ENCODE measurements at places on chromosomes 12 and 14. TPM values are rescaled to one million over a fixed set of nuclear protein-coding genes. Genes with fewer than 3 reads are reported as not detected.

GRCh38 chr12:51318846-51319599 is 5.0 kb downstream of the BIN2 start:
- DNase-seq, result no peak

DNA sequence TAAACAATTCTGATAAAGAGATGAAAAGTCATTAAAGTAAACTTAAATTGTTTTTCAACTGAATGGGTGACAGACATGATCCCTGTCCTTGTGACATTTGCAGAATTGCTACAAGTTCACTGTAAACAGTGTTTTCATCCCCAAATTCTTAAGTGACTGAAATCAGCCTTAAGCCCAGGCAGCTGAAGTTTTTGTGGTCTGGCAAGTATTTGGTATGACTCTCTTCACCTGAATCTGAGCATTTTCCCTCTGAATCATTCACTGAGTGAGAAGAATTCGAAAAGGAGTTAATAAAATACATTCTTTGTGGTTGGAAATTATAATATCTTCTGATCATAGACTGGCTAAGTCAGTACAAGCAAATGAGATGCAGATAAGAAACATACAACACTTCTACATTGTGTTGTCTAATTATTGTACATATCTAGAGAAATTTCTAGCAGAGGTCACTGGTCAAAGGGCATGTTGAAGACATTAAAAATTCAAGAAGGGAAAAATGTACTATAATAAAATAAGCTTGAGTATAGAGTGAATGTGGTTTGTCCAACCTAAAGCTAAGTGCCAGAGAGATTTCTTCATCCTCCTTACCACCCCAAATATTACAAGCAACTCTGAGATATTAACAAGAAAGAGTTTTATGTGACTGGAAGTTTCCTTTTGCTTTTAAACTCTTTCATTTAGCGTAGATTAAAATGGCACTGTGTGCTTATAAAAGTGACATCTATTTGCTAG is 177.8 kb upstream of the DIO2 start:
- no peak for DNase-seq

- peak; percentile 58 for DNase-seq
These were observed 45.7 kb upstream of the APPL2 start for GRCh38 chr12:105281694-105282049.

GRCh38 chr14:90518941-90519256 is 122.1 kb downstream of the CALM1 start:
- peak; percentile 87 for DNase-seq

CNTN1 gene
- total RNA-seq, result 8.4 TPM

- DNase-seq, result no peak
These were observed 68.7 kb upstream of the STXBP6 start for GRCh38 chr14:25118671-25119070.

Measured in endodermal cell (in vitro differentiated cells).